ENCODE measurements at places on chromosomes 12 and 14.

DNA sequence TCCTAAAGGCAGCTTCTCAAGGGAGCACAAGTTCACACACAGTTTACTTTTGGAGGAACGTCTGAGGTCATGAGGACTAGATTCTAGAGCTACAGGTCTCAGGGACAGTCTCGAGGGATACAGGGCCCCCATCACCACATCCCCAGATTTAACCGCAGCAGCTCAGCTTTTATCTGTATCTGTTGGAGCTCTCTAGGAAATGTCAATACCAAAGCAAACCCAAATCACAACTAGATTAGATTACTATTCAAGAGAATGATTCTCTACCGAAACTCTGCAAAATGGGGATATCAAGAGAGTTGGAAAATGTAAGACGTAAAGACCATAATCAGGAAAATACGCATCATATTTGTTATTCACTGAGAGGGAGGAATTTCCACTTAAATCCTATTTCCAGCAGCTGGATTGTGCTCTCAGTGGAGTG is 4.0 kb upstream of the MYRFL start:
- DNase-seq, result no peak

DNA sequence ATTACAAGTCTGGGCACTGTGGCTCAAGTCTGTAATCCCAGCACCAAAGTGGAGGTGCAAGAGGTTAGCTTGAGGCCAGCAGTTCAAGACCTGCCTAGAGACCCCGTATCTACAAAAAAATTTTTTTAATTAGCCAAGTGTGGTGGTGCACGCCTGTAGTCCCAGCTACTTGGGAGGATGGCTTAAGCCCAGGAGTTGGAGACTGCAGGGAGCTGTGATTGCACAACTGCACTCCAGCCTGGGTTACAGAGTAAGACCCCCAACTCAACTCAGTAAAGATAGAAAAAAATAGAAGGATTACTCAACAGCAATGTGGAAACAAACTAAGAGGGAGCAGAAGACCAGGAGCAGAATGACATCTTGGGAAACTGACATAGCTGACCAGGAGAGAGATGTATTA is 13.3 kb downstream of the SBNO1 start:
- DNase-seq, result no peak

GRCh38 chr12:96578526-96579125 is 89.2 kb downstream of the CFAP54 start:
- DNase-seq, result no peak

DNA sequence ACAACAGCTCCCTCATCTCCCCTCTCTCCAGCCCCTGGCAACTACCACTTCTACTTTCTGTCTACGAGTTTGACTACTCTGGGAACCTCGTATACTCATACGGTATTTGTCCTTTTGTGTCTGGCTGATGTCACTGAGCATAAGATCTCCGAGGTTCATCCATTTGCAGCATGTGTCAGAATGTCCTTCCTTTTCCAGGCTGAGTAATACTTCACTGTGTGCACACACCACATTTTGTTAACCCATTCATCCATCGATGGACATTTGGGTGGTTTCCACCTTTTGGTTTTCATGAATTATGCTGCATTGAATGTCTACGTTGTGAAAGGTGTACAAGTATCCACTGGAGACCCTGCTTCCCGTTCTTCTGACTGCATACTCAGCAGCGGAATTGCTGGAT is 24.1 kb upstream of the DLK1 start:
- no peak for DNase-seq

GRCh38 chr14:93049867-93050331 is 65.8 kb downstream of the ITPK1 start:
- no peak for DNase-seq

DNA sequence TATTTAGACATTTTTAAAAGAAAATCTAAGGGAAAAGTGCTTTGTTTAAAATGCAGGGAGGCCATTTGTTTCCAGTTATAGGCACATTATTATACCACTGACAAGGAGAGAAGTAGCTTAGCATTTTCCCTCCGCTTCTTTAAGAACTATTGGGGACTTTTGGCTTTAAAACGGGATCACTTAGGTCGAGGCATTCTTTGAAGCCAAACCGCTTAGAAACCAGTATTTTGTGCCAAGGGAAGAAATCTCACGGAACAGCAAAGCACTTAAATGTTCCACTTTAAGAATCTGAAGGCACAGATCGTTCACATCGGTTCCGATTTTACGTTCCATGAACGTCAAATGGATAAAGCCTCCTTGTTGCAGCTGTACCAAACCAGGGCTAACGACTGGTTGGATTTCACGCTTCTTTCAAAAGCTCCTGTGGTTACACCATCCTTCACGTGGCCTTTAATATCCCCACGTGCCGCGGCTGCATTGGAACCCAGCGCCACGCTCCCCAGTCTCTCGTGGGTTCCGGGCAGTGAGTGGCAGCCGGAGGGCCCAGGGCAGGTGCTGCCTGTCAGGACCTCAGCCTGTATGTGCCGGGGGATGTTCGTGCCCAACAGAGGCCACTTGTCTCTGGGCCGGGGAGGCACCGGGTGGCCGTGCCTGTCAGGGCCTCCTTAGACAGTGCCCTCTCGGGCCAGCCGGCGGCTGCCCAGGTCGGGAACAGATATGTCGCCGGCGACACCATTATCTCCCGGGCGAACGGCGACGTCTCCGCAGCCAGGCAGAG is 195.4 kb downstream of the KIF26A start:
- no peak for DNase-seq

DNA sequence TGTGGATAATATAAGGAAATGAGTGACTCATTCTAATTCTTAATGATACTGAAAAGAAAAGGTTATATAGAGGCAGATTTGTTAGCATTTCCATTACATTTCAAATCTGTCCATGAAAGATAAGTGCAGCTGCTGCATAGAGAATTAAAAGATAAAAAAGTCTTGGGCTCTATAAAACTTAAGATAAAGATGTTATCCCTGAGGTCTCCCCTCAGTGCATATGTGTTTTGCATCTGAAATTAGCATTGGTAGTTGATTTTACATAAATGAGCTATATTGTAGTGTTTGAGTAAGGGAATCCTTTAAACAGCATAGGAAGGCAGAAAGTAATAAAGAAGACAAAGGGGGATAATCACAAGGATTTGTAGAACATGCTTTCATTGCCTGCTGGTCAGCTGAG is 206.2 kb downstream of the FSCB start:
- no peak for DNase-seq

DNA sequence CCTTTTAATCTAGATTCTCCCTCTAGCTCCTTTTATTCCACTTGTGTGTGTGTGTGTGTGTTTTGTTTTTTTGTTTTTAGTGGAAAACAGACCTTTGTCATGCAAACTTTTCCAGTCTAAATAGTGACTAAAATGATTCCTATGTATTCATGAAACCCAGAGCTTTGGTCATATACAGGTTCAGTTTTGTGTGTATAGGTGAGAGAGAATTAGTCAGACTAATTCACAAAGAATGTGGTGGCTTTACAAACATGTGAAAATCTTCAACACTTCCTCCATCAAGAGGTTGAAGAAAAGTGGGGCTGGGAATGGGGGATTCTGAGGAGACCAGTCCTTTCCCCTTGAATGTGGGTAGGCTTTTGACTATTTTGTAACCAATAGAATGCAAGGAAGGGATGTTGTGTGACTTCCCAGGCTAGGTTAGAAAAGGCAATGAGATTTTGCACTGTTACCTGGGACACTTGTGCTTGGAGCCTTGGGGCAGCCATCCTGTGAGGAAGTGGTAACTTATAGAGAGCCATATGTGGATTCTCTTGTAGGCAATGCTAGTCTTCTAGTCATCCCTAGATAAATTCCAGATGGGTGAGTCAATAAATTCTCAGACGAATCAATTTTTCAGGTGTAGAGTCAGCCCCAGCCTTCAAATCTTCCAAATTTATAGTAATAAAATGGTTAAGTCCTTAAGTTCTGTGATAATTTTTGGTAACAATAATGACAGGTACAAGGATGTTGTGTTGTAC is 236.1 kb downstream of the CEP128 start:
- DNase-seq, result no peak

DNA sequence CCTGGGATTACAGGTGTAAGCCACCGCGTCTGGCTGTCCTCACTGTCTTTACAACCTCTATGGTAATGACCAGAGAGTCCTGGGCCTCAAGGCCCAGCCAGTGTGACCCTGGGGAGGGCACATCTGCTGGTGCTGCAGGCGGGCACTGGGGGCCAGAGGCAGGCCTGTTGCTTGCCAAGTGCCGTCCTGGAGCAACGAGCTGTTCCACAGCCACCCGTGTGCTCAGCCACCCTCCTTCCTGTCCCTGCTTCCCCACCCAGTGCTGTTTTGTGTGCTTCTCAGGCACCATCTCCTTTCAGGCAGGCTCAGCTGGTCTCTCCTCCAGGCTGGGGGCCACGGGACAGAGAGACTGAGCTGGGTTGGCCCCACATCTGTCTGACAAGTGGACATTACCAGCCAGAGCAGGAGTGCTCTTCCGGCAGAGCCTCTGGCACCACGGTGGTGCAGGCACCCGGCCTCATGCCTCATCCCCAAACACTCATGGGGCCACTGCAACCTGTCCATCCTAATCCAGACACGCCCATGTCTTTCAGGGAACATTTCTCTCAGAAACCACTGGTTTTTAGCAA is 9.0 kb downstream of the SLC25A47 start:
- DNase-seq, result no peak

DNA sequence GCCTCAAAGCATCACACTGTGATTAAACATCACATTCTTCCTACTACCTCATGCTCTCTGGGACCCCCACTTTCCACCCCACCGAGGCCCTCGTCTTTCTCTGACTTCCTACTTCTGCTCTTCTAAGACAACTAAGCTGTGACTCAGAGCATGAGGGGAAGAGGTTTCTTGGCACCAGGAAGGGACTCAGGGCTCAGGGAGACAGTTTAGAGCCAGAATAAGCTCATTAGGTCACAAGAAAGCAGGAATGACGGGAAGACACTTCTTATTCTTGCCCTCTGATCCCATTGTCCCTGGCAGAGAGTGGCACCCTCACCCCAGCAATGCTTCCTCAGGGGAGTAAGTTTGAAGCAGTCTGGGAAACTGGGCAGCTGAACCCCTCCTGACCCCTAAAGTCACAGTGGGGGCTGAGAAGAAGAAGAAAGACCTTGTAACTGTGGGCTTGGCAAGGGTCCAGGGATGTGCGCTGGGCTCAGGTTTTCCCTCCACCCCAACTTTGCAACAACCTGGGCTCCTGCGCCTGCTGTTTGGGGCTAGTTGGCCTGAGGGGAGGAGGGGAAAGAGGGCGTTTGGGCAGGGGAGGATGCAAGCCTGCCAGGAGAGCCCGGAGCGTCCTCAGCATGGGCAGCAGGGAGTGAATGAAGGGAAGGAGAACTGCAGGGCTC is 64.6 kb upstream of the ACTN1 start:
- no peak for DNase-seq

DNA sequence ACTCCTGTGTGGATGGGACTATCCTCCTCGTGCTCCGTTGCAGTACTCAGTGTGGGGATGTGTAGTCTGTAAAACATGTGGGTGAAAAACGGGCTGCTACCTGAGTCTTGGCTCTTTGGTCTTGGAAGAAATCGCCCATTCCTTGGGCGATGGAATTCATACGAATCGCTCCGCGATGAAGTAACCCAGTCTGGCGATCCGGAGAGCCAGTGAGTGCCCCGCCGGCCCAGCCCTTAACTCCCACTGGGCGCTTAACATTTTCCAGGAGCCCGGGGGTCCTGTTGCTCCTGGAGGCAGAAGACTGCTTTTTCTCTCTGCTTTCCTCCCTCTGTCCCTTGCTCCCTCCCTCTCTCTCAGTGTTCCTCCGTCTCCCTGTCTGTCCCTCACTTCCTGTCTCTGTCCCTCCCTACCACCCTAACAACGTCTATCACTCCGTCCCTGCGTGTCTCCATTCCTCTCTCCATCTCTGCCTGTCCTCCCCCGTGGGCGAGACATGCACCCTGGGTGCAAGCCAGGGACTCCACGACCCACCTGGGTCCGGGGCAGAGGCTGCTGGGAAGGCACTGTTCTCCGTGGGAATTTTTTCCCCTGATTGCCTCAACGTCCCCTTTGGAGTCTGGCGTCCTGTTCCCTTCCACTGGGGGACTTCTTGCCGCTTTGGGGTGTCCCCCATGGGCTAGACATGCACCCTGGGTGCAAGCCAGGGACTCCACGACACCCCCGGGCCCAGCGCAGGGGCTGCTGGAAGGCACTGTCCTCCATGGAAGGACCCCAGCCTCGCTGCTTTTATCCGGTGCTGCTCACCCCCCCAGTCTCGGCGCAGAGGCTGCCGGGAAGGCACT is 188.6 kb downstream of the ALG10 start:
- DNase-seq, result no peak

Measured in stimulated activated CD8-positive, alpha-beta memory T cell treated with anti-CD3 and anti-CD28 coated beads, Interleukin-2, amount 100 ng/mL, for 1 hour (primary cell).